ENCODE measurements at places on chromosomes 7 and 10.

DNA sequence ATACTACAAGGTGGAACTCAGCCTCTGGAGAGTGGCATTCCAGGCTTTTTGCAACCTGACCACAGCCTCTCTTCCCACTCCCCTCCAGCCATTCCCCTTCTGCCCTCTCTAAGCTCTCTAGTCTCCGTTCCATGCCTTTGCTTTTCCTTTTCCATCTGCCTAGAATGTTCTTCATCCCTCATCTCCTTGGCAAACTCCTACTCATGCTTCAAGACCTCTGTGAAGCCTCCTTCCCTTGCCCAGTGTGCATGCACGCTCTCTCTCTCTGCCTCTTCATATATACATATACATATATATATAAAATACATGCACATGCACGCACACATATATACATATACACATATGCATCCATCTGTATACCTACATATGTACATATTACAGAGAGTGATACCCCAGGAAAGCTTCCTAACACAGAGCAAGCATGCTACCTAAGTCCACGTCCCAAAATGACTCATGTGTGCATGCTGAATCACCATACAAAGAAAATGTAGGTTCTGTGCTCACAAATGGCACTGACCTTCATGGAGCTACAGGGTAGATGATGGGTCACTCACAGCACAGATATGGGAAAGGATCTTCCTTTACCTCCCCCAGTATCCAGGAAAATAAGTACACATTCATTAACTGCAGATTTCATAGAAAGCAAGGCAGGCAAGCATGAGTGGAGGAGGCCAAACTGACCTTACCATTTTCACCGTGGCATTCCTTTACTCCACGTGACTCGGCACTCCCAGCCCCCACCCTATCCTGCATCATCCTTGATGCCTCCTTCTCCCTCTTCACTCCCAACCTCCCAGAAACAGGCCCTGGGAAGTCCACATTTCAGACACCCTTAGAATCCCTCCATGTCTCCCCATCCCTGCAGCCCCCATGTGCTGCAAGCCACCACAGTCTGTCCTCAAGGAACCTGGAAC, 238.4 kb upstream of the ZMIZ1 start:
- no peak for DNase-seq

DNA sequence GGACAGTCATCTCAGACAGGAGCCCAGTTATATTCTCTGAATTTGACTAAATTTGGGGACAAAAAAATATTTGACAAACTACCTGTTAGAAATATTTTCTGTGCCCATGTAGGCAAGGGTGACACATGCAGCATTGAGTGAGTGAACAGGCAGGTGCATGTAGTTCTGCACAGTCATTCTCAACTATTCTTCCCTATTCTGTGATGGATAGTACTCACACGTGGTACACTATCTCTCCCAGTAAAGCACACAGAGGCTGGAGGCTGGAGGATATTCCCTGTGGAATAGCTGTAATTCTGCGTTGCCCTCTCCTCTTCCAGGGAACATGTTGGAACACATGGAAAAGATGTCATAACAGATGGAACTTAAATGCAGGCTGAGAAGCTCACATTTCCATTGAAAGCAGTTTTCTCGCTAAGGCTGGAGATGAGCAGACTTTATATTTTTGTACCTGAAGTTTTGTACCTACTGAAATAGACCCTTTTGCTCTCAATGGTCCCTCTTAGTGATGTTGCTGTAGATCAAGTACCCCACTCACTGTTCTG, 75.0 kb downstream of the GPR141 start:
- no peak for DNase-seq

DNA sequence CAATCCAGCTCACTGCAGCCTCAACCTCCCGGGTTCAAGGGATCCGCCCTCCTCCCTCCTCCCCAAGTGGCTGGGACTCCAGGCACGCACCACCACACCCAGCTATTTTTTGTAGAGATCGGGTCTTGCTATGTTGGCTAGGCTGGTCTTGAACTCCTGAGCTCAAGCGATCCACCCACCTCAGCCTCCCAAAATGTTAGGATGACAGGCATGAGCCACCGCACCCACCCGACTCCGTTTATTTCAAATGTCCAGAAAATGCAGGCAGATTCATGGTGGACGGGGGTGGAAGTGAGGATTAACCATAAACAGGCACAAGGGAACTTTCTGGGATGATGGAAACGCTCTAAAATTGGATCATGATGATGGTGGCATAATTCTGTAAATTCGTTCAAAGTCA, 84.5 kb upstream of the DNAAF5 start:
- no peak for DNase-seq

- no peak for DNase-seq
Measured at GRCh38 chr7:40483630-40484029, 348.8 kb downstream of the SUGCT start.

DNA sequence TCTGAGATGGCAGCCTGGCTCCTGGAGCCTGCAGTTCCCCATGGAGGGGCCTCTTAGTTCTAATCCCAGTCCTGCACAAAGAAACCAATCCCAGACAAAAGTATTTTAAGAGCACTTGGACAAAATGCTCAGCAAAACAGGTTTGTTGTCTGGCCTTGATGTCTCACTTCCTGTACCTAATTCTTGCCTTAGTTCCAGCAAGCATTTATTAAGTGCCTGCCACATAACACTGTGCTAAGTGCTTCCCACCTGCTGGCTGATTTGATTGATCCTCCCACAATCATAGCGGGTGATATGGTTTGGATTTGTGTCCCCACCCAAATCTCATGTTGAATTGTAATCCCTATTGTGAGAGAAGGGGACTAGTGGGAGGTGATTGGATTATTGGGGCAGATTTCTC, 65.7 kb upstream of the HABP2 start:
- no peak for DNase-seq

DNA sequence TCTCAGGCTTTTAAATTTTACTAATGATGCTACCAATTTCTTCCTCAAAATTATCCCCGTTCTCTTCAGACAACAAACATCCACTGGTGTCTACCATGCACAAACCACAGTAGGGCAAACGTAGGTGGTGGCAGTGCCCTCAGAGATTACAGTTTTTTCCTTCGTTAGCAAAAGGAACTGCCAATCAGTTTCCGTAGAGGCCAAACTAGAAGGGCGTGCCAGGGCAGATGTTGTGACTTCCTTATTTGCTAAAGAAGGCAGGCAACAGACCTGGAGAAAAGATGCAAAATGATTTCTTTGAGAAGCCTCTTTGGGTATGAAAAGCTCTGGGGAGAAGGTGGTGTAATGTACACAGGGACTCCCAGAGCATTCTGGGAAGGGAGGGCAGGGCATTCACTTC, 7.6 kb upstream of the FAM180A start:
- DNase-seq: no peak

Data from NCI-H1105 (cell line).